Activated CD4-positive, alpha-beta T cell treated with anti-CD3 and anti-CD28 coated beads, Interleukin-2, amount 50 U/mL, for 24 hours (primary cell): ENCODE measurements at places on chromosomes 12 and 14.

DNA sequence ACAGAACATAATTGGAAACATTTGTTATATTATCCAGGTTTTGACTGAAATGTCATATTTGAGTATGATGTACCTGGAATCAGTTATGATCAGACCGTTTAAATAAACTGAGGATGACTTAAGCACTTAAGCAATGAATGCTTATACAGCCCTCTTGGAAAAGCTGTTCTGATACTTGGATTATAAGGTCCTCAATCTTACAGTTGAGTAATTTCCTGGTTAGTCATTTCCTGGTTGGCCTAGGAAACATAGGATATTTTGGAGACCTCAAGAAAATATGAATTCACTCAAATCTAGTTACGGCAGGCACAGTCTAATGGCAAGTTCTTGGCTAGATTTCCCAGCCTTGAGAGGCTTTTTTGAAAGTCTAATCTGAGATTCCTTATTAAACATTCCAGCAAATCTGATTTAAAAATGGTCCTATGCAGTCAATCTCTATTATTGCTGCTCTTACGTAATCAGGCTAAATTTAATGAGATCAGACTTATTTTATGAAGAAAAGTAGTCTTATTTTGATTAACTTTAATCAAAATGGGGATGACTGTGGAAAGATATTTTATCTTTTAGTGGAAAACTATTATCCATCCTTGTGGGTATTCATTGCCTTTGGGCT is 447.2 kb downstream of the SNAPC1 start:
- no peak for DNase-seq

DNA sequence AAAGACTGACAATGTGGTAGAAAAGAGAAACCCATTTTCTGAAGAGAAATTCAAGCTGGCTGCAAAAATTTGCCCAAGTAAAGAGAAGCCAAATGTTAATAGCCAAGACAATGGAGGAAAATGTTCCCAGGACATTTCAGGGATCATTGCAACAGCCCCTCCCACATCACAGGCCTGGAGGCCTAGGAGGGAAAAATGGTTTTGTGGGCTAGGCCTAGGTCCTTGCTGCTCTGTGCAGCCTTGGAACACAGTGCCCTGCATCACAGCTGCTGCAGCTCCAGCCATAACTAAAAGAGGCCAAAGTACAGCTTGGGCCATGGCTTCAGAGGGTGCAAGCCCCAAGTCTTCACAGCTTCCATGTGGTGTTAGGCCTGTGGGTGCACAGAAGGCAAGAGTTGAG is 332.4 kb upstream of the LRIG3 start:
- DNase-seq, result no peak

- no peak for DNase-seq
These were observed 524.7 kb upstream of the TMEM132C start for GRCh38 chr12:127742231-127742630.

- no peak for DNase-seq
These were observed 12.9 kb downstream of the C14orf93 start for GRCh38 chr14:22996768-22997654.

- DNase-seq, result no peak
These were observed 95.4 kb upstream of the SLC38A4 start for GRCh38 chr12:46921048-46921763.

- DNase-seq, result no peak
These were observed at the start of gene RNASE8 for GRCh38 chr14:21057803-21058675. Gene RNASE8, plus strand, starts transcription at chr14:21057822. Its CDS starts 71 bp downstream, at chr14:21057893.

DNA sequence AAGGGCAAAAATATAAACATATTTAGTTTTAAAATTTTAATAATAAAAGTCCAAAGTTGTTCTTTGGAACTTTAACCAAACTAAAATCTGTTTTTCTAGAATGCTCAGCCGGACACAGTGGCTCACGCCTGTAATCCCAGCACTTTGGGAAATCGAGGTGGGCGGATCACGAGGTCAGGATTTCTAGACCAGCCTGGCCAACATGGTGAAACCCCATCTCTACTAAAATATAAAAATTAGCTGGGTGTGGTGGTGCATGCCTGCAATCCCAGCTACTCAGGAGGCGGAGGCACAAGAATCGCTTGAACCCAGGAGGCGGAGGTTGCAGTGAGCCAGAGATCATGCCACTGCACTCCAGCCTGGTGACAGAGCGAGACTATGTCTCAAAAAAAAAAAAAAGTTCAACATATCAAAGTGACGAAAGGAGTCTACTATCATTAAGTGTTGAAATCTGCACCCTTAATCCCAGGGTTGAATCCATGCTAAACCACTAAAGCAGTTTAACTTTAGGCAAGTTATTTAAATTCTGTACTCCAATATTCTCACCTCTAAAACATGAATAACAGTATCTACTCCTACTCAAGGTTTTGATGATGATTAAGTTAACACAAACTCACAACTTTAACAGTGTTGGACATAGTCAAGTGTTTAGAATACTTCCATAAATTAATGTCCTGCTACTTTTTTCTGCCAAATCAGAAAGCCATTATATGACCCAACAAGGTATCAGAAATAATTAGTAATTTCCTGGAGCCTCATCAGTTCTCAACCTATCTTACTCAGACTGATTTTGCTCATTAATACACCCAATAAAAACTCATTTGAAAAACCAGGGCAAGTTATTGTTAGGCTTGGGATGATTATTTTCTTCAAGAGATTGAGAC is 11.0 kb downstream of the HNRNPC start:
- no peak for DNase-seq

DNA sequence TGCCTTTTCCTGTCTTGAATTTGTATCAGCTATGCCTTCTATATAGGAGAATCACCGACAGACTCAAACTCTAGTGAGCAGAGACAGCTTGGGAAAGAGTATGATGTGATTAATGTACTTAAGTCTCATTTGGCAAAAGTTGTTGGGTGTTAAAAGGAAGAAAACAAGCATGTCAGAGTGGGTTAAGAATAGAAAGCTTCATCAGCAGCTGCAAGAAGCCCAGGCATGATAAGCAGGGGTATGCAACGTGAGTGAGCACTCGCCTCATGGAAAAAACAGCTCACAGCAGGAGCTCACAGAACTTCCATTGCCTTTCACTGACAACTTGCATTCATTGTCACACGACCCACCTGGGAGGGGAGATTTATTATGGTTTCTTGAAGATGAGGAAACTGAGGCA is 35.9 kb upstream of the WNK1 start:
- peak; percentile 67 for DNase-seq

- DNase-seq, result no peak
These were observed 84.2 kb upstream of the BMP4 start for GRCh38 chr14:54040846-54041245.

GRCh38 chr12:4496145-4496838 is 42.4 kb upstream of the RAD51AP1 start:
- no peak for DNase-seq

- DNase-seq, result no peak
These were observed 11.5 kb downstream of the SYNDIG1L start for GRCh38 chr14:74414403-74415114.

GRCh38 chr14:68404146-68404527 is 388.7 kb downstream of the ZFP36L1 start:
- DNase-seq, result no peak

- DNase-seq, result no peak
These were observed 6.5 kb downstream of the NECAP1 start for GRCh38 chr12:8088574-8088973.

DNA sequence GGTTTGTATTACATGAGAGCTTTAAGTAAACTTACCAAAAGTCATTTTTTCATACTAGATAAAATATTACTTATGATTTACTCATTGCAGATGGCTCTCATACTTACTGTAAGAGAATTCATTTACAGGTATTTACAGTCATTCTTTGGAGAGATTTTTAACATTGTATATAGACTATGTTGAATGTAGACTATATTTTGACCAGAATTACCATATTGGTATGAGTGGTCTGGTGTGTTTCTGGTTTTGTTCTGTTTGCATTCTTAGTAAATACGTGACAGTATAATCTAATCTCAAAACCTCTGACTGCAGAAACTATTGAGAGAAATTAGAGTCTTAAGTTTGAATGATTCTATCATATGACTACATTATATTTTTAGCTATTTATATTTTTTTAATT is 91.1 kb downstream of the USP15 start:
- no peak for DNase-seq

DNA sequence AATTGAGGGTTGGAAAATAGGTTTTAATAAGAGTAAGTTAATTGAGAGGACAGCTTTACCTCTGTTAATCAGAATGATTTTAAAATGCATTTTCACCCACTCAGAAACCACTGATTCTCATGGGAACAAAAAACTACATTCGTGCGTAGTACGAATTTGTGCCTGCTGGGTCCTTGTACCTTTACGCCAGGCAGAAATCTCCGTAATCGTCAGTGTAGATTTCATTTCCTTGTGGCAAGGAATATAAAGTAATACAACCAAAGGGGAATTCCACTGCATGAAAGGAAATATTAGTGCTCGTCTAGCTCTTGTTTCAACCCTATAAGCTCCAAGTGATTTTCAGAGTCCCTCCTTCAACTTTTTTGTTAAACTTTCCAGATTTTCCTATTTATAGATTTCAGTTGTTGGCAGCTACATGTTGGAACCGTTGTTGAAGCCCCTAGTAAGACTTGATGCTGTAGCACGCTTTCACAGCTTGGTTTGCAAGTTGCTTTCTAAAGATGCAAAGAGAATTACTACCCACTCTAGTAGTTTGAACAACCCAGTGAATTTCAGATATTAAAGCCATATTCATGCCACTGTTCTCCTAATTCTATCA is 90.6 kb downstream of the ETV6 start:
- DNase-seq, result no peak

- no peak for DNase-seq
These were observed 39.7 kb downstream of the MAPKAPK5 start for GRCh38 chr12:111881716-111882115.

GRCh38 chr14:22551605-22551997 is 37.4 kb downstream of the DAD1 start:
- DNase-seq, result no peak
